ENCODE measurements at places on chromosomes 16 and 17.

DNA sequence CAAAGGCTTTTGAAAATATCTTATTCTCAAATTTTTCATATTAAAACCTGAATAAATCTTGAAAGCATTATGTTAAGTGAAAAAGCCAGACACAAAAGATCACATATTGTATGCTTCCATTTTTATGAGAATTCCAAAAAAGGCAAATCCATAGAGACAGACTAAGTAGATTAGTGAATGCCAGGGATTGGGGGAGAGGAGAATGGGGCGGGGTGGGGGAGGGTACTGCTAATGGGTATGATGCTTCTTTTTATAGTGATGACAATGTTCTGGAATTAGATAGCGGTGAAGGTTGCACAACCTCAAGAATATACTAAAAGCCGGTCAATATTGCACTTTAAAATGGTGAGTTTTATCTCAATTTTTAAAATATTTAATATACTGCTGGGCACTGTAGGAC, 44.0 kb downstream of the XPO6 start:
- no peak for DNase-seq

GRCh38 chr16:56097306-56097705, 94.0 kb upstream of the GNAO1 start:
- no peak for DNase-seq

DNA sequence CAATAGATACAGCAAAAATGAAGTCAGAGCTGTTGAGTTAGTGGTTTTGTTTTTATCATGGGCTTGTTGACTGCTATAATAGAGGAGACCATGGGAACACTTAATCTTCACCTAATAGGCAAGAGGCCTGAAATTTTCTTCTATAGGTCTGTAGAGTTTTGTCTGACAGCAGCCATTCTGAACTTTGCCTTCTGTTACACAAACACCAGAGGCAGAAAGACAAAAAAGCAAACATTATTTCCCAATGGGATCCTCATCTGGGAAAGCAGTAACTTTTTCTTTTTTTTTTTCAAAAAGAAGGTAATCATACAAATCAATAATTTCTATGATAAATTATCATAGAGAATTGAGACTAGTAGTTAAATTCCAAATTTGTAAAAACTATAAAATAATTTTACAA, 494.1 kb downstream of the TOX3 start:
- DNase-seq: no peak

GRCh38 chr16:21163576-21163975, 5.1 kb downstream of the LDAF1 start:
- DNase-seq: no peak

GRCh38 chr17:29100296-29100695, 57.4 kb downstream of the PIPOX start:
- no peak for DNase-seq

DNA sequence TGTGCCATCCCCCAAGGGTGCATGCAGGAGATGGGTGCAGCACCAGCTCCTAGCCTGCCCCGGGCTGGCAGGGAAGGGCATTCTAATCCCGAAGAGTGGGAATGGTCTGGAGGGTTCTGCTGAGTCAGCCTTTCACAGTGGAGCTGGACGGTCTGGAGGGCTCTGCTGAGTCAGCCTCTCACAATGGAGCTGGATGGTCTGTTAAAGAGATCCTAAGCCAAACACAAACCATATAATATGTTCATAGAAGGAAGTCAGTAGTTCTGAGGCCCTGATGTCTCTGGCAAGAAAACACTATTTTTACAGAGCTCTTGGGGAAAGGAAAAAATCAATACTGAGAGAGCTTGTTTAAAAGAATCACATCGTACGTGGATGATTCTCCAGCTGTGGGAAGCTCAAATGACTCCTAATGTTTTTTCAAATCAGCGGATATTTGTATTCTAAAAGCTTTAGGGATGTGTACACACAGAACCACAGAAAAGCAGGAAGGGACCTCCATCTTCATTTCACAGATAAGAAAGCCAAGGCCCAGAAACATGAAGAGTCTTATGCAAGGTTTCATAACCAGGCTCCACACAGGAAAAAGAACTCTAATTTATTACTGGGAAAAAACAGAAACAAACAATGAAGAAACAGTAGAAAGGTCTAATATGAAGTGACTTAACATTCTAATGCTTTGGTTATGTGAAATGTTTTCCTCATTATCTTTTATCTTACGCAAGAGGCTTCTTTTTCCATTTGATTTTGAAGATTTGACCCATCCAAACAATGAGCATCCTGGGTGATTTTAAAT, 176.3 kb downstream of the VPS53 start:
- no peak for DNase-seq

DNA sequence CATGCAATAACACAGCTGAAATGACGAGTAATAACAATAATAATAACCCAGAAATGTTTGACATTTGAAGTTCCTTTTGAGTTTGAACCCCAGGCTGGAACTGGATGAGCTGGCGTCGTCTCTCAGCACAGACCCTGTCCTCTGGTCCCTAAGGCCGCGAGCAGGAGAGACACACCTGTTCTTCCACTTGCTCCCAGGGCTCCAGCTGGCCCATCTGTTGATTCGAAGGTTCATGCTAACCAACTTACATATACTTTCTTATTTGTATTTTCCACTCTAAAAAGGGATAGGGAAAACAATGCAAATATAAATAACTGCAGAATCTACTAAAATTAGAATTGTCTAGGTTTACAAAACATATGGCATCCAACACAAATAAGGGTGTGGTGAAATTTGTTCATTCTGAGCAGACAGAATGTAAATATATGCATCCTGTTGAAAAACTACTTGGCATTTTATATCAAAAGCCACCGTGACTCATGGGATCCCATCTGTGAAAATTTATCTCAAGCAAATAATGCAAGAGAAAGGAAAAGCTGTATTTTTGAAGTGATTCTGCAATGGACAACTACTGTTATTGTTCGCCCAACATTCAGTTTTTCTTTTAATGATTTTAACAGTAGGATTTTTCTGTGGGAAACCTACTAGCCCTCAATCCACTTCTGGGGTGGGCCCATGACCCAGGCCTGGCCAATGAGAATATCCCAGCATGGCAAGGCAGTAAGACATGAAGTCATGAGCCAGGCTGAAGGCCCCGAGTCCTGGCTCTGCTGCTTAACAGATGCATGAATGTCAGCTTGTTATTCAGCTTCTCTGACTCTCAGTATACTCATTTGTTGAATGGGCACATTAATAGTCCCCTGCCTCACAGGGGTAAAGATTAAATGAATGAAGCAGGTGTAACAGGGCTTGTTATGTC, 13.2 kb upstream of the RGS9 start:
- no peak for DNase-seq

DNA sequence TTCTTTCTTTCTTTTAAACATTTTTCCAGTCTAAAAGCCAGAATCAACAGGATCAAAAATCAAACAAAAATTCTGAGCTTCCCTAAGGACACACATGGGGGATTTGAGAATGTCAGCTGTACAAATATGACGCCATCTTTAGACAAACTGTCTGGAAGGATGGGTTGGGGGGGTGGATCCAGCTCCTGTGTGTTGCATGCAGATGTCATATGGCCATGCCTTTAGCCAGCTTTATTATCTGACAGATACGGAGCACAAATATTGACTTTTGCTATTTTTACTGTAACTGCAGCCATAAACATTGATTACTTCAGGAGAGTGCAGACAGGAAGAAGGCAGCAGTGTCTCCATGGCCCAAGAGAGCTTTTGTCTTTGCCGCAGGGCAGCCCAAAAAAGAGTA, 279.4 kb upstream of the ELAC2 start:
- no peak for DNase-seq

DNA sequence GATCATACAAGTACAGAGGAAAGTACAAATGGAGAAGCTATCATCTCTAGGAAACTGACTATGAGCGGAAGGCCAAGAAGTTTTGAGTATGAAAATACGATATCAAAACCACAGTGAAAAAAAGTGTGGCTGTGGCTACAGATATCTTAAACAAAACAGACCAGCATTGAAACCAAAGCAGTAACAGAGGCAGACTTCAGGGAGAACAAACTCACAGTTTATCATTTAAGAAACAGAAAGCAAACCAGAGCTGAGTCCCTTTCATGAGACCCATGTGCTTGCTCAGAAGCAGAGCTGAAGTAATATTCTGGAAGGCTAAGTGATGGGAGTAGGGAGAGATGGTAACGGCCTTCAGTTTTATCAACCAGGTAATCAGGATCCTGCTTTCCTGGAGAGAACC, 317.8 kb downstream of the CA10 start:
- DNase-seq: no peak

DNA sequence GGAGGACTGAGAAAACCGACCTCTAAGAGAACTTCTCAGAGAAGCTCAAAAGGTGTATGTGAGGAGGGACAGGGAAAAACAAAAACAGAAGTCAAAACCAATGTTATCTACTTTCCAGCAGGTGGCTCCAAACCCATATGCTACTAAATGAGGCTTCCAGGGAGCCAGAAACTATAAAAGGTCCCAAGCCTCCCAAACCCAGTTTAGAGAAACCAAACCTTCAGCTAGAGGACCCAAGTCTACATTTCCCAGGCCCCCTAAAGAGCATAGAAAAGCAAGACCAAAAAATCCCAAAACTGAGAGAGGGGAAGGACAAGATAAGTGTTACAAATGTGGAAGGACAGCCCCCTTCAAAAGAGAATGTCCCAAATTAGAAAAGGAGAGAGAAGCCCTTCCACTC, 3.7 kb downstream of the HPR start:
- peak; percentile 17 for DNase-seq

DNA sequence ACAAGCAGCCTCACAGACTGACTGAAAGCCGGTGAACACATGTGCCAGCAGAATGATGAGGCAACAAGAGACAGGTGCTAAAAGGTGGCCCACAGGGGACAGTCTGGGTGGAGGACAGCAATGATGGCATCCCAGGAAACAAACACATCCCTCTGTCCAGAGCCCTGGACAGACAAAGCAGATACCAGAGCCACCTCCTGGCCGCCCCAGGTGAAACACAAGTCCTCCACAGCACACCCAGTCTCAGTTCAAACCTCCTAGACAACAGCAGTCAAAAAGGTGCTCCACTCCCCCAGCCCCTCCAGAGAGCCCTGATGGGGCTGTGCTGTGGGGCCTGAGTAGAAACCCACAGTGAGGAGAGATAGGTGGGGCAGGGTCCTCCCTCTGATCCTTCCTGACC, 20.3 kb upstream of the CDH5 start:
- DNase-seq: no peak

DNA sequence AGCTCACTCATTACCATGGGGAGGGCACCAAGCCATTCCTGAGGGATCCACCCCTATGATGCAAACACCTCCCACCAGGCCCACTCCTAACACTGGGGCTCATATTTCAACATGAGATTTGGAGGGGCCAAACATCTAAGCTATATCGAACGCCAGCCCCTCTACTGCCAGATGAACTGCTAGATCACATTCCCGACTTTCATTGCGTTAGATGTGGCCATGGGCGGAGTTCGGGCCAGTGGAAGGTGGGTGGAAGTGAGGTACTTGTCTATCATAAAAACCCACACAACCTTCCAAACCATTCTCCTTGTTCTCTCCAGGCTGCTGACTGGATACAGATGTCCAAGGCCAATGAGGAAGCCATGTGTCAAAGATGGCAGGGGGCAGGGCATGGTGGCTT, 27.0 kb upstream of the ANKRD40CL start:
- no peak for DNase-seq

GRCh38 chr16:31350275-31351005, 4.5 kb upstream of the ITGAX start:
- no peak for DNase-seq
